ENCODE measurements at places on chromosomes 3 and 15.

DNA sequence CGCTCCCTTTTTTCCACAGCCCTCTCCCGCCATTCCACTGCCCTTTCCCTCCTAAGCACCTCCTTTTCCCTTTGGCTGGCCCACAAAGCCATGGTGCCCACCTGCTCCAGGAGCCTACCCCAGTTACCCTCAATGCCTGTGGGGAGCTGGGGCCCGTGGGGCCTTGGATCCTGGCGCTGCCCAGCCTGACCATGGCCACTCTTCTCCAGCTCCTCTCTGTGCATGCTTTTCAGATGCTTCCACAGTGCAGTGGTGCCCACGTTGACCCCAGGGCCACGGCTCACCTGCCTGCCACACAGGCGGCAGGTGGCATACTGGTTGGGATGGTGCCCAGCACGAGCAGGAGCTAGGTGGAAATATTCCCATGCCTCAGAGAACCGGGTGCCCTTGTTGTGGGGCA is 1.5 kb downstream of the ZBED2 start:
- DNase-seq: no peak

- no peak for DNase-seq
Measured at GRCh38 chr15:85480923-85481322, 100.5 kb downstream of the AKAP13 start.

DNA sequence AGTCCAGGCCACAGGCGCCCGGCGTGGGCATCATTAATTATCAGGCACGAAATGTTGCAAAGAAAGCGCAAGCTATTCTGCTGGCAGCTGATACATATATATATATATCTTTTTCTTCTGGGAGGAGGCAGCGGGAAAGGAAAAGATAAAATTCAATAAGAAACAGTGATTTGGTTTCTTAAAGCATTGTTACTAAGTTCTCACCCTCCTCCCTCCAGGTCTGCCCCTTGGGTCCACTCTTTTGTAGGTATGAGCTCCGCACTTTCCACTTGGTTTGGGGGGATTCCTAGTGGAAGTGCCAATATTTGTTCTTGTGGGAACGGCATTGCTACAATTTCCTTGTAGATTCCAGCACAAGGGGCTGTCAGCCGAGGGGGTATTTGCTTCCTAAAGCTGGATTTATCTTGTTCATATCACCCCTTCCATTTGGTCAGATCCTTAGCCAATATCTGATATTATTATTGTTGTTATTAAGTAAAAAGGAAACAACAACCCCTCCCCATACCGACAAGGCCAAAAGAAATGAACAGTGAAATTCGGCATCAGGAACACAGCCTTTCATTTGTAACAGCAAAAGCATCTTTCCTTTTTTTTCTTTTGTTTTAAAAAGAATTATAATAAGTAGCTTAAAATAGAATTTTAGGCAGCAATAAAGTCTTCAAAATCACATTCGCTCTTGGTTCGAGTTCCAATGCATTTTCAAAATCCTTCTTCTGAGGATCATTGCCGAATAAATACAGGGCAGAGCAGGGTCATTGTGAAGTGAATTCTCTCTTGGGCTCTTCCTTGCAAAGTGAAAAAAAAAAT is 15.6 kb downstream of the ZIC1 start:
- DNase-seq: no peak

- DNase-seq: no peak
Measured at GRCh38 chr3:166270429-166270828, 433.2 kb upstream of the BCHE start.

- no peak for DNase-seq
Measured at GRCh38 chr3:52704611-52705437, 767 bp downstream of the GLT8D1 start.

GRCh38 chr3:82561784-82562183 is 800.3 kb upstream of the GBE1 start:
- no peak for DNase-seq
